CD8-positive, alpha-beta T cell (primary cell): ENCODE measurements at places on chromosomes 5 and 9.
A peak's percentile ranks its signal among the peaks of the same experiment; 100 is the strongest.

DNA sequence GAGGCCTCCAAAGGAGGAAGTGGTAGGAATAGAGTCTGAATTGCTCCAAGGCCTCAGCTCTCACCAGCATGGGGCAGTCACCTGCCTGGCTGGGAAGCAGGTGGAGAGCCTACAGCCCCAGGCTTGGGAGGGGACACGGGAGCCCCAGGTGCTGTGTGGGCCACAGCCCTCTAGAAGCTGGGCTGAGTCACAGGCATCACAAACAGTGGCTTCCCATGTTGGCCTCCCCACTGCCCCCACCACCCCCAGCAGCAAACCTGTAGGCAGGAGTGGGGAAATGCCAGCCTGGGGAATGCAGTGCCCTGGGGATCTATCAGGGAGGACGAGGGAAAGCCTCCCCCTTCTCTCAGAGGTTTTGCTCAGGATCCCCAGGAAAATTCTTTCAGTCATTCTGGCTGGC is 309.6 kb downstream of the SLIT3 start:
- DNase-seq, result no peak

- DNase-seq, result no peak
Measured at GRCh38 chr5:96300976-96301375, 132.1 kb downstream of the PCSK1 start.

DNA sequence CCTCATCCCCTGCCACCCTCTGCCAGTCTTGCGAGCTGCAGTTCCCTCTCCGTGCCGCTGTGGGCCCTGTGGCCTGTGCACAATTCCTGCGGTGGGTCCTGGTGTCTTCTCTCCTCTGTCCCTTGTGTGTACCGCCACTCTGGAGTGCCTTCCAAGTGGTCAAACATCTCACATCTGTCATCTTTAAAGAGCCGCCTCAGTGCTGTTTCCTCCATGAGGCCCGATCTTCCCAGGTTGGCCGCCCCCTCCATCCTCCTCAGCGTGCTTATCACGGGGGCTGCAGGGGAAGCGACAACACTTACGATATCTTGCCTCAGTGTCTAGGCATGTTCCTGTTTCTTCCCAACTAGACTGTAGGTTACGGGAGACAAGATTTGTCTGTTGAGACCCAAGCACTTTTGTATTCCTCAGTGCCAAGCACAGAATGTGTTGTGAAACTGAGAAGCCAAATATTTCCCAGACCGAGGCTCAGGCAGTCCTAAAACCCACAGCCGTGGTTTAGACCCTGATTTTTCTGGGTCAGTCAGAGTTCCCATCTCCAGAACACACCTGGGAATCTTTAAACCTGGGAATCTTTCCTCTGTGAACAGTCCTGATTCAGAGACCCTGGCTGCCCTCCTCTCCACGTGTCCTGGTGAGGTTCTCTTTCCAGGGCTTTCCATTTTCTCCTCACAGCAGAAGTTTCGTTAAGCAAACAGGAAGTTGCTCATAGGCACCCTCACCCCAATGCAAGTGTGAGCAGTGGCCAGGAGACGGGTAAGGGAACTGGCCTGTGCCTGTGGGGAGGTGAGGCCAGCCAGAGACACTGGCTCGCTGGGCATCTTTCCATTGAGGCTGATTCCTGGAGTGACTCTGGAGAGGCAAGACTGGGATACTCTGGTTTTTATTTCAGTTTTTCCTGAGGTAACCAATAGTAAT is 28.8 kb downstream of the SLC46A2 start:
- no peak for DNase-seq

DNA sequence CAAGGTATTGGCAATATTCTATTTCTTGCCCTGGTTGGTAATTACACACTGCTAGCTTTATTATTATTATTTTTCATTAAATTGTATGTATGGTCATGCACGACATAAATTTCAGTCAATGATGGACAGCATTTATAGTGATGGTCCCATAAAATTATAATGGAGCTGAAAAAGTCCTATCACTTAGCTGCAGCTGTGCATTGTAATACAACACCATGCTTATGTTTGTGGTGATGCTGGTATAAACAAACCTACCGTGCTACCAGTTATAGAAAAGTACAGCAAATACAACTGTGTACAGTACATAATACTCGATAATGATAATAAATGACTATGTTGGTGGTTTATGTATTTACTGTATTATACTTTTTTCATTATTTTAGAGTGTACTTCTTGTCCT is 65.5 kb downstream of the NR3C1 start:
- DNase-seq, result no peak

GRCh38 chr9:132750668-132751067 is 80.4 kb downstream of the GTF3C4 start:
- DNase-seq, result no peak

DNA sequence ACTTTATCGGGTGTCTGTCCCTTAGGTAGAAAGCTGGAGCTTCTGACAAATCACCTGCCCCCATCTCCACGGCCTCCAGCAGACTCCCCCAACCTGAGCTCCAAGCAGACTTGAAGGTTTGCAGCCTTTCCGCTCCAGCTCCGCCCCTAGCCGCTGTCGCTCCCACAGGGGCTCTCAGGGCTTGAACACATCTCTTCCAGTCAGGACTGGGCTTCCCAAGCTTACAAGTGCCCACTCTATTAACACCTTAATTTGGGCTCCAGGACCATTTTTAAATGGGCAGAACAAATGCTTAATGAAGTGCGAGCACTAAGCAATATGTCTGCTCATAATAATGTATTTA is 17.2 kb upstream of the SLC25A51 start:
- no peak for DNase-seq

DNA sequence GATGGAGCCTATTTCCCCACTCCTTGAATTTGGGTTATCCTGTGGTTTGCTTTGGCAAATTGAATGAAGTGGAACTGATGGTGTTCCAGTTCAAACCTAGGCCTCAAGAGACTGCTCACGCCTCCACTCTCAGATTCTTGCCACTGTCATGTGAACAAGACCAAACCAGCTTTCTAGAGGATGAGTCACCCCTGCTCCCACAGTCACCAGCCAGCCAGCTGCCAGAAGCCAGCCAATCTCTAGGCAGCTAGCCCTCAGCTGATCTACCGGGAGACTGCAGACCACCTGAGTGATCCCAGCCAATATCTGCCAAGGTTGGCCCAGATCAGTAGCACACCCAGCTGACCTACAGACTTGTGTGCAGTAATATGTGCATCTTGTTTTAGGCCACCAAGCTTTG is 300.6 kb downstream of the TMEM38B start:
- no peak for DNase-seq

GRCh38 chr5:158039441-158039840 is 180.5 kb upstream of the CLINT1 start:
- DNase-seq, result no peak

- DNase-seq, result peak; percentile 58
Measured at GRCh38 chr5:149114403-149115312, 26.6 kb upstream of the ABLIM3 start.

DNA sequence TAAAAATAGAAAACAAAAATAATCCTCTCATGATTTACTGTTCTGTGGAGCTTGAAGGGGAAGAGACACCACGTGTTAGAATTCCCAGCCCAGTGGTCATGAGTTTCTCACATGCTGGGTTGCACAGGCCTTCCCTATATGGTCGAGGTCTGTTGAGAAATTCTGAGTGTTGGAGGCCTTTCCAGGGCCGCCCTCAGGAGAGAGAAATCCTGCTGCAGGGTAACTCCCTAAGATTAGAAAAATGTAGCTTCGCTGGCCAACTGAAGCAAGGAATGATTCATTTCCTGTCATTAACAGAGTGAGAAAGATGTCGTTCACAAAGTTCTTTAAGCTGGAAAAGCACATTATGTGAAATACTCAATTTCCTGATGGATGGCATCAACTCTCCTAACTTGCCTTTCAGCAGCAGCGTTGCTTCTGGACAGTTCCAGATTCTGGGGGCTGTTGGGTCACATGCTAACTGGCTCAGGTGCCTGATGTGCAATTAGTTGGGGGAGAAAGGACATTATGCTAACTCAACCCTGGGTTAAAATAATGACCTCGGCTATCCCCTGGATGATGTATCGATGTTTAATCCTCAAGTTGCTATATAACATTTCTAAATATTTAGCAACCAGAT is 104.8 kb upstream of the CD180 start:
- no peak for DNase-seq

GRCh38 chr5:77133061-77133758 is 46.1 kb upstream of the ZBED3 start:
- DNase-seq, result no peak

GRCh38 chr5:151912360-151912759 is 12.3 kb downstream of the GLRA1 start:
- DNase-seq, result no peak

DNA sequence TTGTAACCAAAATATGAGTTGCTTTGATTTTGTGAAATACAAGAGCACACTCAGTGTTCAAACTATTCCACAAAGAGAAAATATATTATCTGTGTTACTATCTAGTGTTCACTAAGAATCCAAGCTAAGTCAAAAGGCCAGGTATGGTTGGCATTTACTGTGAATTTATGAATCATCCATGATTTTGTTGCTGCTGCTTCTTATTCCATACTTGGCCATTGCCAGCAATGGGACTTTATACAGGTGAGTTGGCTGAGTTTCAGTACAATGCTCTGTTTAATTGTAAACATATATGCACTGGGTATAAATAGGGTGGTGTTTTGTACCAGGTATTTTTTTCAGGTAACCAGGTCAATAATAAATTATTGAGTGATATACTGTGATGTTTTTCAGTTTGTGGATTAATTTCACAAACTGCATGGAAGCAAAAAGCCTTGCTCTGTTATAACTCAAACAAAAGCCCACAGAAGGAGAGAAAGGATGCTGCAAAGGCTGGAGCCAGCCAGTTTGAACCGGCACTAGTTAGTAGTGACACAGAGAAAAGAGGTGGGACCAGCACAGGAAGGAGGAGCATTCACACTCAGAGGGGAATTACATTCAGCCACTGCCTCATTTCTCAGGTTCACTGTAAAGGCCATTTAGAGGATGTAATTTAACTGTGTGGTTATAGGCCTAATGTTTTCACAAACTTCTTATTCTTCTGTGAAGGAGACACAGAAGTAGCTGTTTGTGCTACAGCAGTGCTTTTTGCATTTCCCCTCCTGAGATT is 381.8 kb downstream of the ADGRV1 start:
- DNase-seq, result peak; percentile 56

DNA sequence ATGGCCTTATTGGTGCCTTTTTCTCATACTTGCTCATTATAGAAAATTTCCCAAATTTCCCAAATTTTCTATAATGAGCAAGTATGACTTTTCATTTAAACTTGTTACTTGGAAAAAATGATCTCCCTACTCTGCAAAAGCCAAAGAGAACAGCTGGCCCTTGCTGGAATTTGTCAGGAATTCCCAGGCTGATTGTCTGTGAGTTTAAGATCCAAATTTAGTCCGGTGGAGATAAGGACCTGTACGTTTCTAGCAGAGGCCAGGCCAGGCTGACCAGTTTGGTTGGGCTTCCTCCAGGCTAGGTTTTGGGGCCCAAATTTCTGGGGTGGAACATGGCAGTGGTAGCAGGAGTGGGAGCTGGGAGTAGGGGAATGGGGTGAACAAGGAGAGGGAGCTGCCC is 51.9 kb downstream of the NEURL1B start:
- no peak for DNase-seq

GRCh38 chr5:172837640-172838039 is 3.6 kb downstream of the ERGIC1 start:
- peak; percentile 76 for DNase-seq

DNA sequence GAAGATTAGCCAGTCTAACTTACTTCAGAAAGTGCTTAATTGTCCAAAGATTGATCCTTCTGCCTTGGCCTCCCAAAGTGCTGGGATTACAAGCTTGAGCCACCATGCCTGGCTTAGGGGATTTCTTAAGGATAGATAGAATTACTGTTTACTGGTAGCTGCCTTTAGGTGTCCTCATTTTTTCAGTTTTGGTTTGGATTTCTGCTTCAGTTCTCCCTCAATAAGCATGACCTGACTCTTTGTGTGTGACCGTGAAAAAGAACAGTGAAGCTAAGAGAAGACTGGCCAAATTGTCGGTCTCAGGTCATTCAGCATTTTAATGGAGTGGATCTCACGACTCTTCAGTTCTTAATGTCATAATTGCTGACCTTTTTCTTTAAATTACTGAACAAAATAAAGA is 22.9 kb upstream of the CMYA5 start:
- no peak for DNase-seq

DNA sequence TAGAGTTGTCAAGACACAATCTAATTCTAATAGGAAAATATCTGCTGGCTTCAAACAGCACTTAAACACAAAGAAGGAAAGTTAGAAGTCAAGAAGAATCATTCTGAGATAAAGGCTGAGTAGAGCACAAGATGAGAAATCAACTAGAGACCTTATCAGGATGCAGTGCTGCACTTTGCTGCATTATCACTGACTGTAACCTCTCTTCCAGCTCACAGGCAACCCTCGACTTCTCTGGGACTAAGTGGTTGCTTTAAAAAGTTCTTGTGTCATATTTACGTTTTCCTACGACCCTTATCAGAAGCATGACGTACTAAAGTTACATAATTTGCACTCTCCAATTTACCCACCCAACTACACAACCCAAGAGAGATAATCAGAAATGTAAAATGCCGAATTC is 176.1 kb downstream of the MLLT3 start:
- no peak for DNase-seq

DNA sequence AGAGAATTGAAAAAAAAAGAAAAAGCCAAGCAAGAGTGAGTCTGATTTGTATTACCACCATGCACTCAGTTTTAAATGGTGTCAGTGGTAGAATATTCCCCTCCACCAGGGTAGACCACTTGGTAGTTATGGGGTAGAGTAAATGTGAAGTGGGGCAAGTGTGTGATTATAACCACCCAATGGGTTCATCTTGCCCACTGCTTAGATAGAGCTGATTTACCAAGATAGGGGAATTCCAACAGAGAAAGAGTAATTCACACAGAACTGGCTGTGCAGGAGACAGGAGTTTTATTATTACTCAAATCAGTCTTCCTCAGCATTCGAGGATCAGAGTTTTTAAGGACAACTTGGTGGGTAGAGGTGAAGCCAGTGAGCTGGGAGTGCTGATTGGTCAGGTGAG is 113.3 kb upstream of the RAI14 start:
- no peak for DNase-seq

GRCh38 chr9:98236901-98237487 is 18.5 kb downstream of the TBC1D2 start:
- no peak for DNase-seq

- DNase-seq, result no peak
Measured at GRCh38 chr9:124818431-124819281, 34.6 kb upstream of the WDR38 start.

DNA sequence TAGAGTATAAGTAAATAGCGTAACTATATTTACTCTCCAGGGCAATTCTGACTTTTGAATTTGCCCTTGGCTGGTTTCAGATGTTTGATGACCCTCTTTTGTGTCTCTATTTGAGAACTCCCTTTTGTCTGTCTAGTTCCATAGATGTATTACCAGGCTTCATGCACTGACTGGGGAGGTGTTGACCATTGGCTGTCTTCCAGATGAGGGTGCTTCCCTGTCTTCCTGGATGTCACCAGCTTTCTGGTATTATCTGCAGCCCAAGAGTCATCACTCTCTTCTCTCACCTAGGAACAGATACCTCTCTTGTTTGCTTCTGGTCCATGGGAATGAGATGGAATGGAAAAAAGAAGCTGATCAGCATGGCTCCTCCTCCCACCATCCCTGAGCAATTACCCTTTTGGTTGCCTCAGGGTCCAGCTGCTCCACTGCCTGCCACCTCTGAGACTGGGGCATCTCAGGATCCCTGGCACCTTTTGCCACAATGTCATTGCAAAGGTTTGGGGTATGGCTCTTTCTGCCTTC is 58.7 kb upstream of the TMED7 start:
- DNase-seq, result no peak
